ENCODE measurements at places on chromosomes 7 and 10. TPM values are rescaled to one million over a fixed set of nuclear protein-coding genes. Genes with fewer than 3 reads are reported as not detected.

DNA sequence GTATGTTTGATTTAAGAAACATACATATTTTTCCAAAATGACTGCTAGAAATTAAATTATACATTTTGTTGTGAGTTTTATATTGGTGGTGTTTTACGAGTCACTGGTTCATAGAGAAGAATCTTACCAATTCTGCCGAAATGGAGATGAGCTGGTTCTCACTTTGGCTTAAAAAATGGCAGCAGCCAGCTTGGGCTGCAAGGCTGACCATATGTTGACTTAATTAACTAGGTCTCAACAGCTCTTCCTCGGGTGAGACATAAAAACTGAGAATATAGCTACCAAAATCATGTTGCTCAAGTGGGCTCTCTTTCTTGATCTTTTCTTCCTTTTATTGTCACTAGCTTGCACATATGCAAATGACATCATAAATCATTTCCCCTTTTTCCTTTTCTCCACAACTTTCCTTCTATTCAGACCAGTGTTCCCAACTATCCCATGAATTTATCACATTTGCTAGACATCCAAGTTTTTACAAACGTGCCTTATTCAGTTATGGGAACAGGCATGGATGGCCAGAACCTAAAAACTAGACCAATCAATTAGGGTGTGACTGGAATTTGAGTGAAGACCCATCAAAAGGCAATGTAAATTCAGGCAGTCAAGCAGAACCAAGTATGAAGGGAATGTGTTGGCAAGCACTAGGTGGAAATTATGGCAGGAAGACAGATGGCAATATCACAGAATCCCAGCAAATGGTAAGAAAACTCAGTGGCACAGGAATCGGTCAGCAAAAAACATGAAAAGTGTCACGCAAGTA, 6.4 kb upstream of the TSPAN12 start:
- DNase-seq, result no peak

- DNase-seq, result no peak
Observed at GRCh38 chr10:35564341-35564968, 40.7 kb upstream of the GJD4 start.

DNA sequence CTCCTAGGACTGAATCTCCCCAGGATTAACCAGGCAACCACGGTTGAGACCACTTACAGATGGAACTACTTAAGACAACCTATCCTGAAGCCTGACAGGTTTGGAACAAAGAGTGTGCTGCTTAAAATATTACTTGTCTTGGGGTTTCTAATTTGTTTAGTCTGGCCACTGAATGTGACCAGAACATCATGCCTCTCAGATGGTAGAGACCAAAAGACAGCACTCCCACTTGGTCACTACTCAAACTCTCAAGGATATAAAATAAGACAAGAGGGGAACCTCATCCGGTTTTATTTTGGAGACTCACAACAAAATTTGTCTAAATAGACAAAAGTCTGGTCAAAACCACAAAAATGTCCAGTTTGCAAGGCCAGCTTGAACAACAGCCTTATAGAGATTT, 15.3 kb downstream of the MRPL32 start:
- no peak for DNase-seq

- no peak for DNase-seq
Observed at GRCh38 chr10:121644501-121644900, 46.3 kb upstream of the FGFR2 start.

- DNase-seq, result no peak
Observed at GRCh38 chr7:158581440-158582088, 6.1 kb downstream of the PTPRN2 start.

GRCh38 chr7:138167222-138167621, 91.0 kb downstream of the AKR1D1 start:
- DNase-seq, result no peak

DNA sequence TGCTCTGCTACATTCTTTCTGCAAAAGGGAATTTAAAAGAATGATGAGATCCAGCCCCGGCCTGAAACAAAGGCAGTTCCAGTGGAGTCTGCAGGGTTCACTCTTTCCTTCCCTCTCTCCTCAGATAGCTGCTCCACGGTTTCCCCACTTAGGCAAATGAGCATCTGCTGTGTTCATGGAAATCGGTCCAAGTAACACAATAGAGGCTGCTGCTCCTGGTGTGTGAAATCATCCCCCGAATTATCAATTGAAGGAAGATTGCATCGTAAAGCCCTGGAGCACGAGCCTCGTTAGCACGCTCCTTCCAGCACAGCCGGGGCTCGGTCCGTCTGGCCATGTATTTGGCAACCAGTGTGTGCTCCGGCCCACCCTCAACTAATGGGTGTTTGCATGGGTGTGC, 108.3 kb upstream of the DPP6 start:
- no peak for DNase-seq

Gene HSPA12A
- total RNA-seq, result 2.2 TPM

Gene ZNF511
- total RNA-seq, result 57.1 TPM

Data from GM12878 (cell line).